Motor neuron (in vitro differentiated cells): ENCODE measurements at places on chromosomes 7 and 10.

DNA sequence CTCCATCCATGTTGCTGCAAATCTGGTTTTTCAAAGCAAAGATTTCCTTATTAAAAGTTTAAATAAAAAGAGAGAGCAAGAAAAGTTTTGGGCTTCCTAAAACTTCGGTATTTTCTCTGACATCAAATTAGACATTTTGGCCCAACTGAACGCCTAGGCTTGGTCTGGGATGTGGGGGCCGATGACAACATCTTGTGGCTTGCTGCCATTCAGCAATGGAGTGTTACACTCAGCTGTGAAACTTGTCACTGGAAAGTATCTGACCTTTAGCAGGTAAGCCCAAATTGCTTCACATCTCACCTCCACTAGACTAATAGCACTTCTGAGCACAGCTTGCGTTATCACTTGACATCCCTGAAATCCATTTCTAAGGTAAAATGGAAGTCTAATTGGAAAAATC is 320.6 kb downstream of the GATA3 start:
- ATAC-seq = no peak

- no peak for ATAC-seq
These were observed 233.7 kb downstream of the ADK start for GRCh38 chr10:74384615-74385183.

- ATAC-seq = no peak
These were observed 1.6 kb upstream of the SGPL1 start for GRCh38 chr10:70814126-70814525.

- no peak for ATAC-seq
These were observed 54.3 kb upstream of the WAC start for GRCh38 chr10:28478646-28479045.
